ENCODE measurements at places on chromosomes 3 and 15.

- no peak for DNase-seq
Observed at GRCh38 chr3:119831941-119832371, 50.1 kb downstream of the NR1I2 start.

DNA sequence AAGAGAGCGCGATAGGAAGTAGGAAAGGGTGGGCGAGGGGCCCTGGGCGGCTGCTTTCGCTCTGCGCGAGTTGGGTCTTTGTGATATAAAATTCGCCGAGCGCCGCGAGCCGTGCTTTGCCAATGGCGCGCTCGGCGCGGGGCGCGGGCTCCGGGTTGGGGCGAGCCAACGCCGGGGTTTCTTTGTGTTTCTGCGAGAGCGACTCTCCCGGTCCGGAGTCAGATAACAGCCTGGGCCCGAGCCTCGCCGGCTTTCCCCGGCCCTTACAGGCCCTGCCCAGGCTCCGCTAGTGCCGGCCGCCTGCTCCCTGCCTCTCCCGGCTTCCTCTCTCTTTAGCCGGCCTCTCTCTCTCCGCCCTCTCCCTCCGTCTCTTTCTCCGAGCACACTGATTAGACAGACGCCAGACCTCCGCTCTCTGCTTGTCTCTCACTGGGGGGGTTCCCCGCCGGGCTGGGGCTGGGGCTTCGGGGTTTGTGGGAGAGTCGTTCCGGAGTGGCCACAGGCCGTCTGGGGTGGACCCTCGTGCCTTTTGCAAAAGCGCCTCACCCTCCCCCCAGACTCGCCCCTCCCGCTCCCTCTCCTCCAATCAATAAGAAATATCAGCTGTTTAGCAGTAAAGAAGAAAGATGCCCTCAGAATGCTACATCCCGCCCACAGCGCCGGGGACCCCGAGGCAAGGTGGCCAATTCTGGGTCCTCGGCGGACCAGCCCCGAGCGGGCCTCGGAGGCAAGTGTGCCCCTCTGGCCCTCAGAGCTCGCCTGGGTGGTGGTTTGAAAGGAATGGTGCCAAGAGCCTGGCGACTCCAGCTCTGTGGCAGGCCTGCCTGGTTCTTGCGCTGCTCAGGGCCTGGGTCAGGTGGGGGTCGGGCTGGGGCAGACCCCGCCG is 2.9 kb downstream of the NR2F2 start:
- DNase-seq, result peak; percentile 86

DNA sequence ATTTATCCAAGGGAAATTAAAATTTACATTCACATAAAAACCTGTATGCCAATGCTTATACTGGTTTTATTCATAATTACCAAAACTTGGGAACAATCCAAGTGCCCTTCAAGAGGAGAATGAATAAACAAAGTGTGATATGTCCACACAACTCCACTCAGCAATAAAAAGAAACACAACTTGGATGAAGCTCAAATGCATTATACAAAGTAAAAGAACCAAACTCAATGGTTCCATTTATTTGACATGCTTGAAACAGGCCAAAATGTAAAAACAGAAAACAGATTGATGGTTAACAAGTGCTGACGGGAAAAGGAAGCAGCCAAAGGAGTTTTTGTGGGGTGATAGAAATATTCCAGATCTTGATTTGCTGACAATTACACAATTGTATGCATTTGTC is 23.5 kb downstream of the OCA2 start:
- no peak for DNase-seq

DNA sequence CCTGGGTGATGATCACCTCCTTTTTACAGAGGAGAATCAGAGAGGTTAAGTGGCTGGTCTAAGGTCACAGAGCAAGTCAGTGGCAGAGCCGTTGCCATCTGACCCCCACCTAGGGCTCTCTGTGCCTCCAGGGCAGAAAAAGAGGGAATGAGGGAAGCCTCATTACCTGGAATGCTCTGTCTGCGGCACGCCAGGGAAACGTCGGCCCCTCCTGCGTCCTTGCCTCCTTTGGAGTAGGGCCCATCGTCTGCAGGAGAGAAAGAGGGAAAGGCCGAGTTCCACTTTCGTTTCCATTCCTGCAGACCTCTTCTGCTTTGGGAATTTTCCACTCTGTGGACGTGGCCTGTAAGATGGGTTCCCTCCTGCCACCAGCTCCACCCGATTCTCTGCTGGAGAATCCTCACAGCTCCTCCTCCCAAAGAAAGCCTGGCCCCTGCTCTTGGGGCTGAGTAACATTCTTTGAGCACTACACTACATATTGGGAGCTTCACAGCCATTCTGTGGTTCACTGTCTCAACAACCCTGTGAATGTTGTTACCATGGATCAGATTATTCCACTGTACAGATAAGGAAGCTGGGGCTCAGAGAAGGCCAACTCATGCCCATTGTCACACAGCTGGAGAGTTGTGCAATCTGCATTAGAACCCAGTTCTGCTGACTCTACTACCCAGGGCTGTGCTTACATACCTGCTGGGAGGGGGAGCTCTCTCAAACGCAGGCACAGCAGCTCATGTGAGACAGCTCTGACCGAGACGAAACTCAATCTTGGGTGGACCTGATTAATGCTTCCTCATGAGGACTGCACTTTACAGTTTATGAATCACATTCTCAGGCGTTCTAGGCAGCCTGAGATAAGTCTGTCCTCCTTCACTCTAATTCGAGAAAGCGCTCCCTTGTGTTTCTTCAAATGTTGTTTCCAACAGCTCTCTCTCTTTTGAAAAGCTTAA is 14.2 kb downstream of the GRIP2 start:
- DNase-seq, result no peak

GRCh38 chr3:180875124-180875698 is 37.3 kb upstream of the FXR1 start:
- no peak for DNase-seq

GRCh38 chr15:66306381-66306780 is 13.0 kb downstream of the DIS3L start:
- no peak for DNase-seq

DNA sequence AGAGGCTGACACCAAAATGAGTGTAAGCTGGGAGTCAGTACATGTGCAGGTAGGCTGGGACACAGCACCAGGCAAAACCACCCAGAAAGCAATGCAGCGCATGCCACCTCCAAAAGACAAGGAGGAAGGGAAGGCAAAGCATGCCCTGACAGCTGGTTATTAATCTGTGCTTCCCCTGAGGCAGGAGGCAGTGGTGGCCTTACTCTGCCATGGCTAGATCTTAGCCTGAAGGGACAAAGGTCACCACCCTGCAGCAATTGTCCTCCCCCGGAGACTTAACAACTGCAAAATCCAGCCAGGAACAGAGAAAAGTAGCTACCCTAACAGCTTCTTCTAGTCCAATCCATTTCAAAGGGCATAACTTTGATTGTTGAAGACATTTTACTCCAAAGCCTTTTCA is 73.7 kb downstream of the PLD1 start:
- DNase-seq, result no peak

GRCh38 chr3:18883571-18883970 is 264.7 kb upstream of the KCNH8 start:
- DNase-seq, result no peak

DNA sequence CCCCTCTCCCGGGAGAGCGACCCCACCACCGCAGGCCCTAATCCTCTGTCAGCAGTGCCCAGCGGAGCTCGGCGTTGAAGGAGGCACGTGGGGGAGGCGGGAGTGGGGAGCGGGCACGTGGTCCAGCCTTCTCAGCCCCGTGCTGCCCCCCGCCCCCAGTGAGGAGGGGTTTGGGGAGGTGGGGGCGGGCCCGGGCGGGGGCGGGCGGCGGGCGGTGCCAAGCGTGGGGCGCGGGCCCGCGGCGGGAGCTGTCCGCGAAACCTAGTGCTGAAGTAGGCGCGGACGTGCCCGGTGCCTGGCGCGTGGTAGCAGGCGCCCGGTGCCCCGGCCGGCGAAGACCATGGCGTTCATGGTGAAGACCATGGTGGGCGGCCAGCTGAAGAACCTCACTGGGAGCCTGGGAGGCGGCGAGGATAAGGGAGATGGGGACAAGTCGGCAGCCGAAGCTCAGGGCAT is at the start of gene CPLX3:
CPLX3 (plus strand) TSS at position 264 of the 456 bp plus-strand sequence; CDS start at position 341, 77 bp downstream.
- DNase-seq, result peak; percentile 99

- DNase-seq, result no peak
Observed at GRCh38 chr3:135018149-135018923, 223.3 kb downstream of the EPHB1 start.

DNA sequence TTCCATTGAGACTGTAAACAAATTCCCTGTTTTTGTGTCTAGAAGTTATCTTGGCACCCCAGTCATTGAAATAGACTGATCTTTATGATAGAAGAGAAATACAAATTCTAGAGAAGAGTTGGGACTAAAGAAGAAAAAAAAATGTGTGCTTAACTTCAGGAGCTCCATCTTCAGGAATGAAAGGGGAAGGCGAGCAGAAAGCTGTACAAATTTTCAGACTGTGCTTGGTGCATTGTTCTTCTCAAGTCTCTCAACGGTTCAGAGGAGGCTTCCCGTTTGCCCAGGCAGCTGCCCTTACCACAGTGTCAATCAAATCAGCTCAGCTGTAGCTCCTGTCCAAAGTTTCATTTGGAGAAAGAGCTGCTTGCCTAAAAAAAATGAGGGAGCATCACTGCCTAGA is 41.7 kb downstream of the OXSM start:
- DNase-seq, result no peak

GRCh38 chr3:23254835-23255234 is 51.7 kb downstream of the UBE2E2 start:
- DNase-seq, result no peak

DNA sequence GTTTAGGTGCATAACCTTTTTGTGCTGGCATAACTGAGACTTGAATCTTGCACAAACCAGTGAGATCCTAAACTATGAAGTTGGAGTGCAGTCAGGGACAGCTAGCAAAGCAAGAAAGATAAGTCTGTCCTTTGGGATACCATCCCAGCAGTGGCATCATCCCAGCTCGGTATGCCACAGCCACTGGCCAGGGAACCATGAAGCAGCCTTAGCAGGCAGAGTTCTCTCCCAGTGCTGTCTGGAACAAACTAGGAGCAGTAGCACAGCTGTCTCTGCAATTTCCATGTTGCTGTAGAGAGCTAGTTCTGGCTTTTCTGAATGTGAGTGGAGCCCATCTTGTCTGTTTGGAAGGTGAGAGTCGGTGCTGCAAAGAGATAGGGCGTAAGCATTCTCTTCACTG is 130.3 kb downstream of the DTWD1 start:
- DNase-seq, result no peak

GRCh38 chr15:65336493-65337435 is 32.3 kb downstream of the RNU5B-1 start:
- DNase-seq, result peak; percentile 76

DNA sequence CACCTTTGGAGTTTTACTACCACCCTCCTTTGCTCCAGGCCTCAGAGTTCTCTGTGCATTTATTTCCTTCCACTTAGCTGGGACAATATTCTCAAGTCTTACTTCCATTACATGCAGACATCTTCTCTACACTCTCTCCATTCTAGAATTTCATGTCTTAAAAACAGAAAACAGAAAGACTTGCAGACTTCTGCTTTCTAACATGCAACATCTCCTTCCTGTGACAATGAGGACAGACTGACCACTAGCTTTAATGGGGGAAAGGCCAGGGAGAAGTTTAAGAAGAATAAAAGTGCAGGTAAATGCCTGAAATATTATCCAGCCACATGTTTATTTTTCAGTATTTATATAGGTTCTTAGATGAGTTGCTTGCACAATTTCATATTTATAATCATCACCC is 17.1 kb upstream of the CSTA start:
- no peak for DNase-seq

- no peak for DNase-seq
Observed at GRCh38 chr15:66094331-66094730, 159.2 kb downstream of the MEGF11 start.

DNA sequence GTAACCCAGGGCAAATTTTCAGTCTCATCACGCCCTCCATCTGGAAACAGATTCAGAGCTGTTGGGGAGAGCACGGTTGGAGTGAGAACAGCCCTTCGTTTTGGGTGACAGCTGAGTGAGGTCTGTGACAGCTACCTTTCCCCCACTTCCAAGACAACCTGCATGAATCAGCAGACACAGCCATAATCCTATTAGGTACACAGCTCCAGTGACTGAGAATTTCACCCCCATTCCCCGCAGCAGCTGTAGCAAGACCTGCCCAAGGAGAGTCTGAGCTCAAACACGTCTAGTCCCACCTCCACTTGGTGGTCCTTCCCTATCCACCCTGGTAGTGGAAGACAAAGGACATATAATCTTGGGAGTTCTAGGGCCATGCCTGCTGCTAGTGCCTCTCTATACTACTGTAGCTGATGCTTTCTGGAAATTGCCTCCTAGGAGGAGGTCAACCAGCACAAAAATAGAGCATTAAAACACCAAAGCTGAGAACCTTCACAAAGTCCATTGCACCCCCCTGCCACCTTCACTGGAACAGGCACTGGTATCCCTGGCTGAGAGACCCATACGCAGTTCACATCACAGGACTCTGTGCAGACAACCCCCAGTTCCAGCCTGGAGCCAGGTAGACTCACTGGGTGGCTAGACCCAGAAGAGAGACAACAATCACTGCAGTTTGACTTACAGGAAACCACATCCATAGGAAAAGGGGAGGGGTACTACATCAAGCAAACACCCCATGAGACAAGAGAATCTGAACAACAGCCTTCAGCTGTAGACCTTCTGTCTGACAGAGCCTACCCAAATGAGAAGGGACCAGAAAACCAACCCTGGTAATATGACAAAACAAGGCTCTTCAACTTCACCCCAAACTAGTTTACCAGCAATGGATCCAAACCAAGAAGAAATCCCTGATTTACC is 448.6 kb upstream of the CBLB start:
- no peak for DNase-seq

- no peak for DNase-seq
Observed at GRCh38 chr3:153165261-153165681, 3.2 kb downstream of the RAP2B start.

DNA sequence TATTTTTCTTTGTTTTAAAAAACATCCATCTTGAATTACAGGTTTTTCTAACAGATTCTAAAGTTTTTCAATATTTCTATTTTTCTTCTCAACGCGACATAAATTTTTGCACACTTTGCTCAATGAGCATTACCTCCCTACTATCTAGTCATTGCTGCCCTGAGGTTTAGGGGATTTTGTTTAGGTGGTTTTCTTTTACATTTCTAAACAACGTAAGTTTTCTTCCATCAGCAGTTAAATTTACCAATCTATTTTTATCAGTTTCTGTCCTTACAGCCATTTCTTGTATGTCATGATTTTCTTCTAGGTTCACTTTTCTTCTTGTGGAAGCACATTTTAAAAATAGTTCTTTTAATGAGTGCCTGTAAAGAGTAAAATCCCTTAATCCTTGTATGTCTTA is 49.2 kb upstream of the CCR2 start:
- DNase-seq, result no peak

DNA sequence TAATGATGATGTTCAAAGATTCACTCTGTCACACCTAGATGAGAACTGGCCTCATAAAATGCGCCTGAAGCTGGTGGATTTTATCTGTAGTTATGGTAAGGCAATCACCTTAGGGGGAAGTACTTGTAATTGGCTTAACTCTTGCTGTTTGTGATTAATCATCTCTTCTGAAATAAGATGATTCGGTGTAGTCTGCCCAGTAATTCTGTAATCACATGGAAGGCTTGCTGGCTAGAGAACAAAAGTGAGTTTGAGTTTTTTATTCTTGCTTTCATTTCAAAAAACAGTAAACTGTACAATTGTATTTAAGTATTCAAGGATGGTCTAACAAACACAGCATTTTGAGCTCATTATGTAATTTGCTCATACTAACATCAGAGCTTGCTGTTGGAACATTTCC is 72.1 kb downstream of the OTOL1 start:
- DNase-seq, result no peak
